ENCODE measurements at places on chromosomes 4 and X. TPM values are rescaled to one million over a fixed set of nuclear protein-coding genes. Genes with fewer than 3 reads are reported as not detected.

Gene NLGN3
- 0.86 TPM for total RNA-seq

Gene PDHA1
- 298 TPM for total RNA-seq

Gene UGT2A1
- not detected for total RNA-seq

Gene RGS12
- total RNA-seq: 9.6 TPM

Gene IKBKG
- 45.0 TPM for total RNA-seq

Gene HMGN5
- total RNA-seq: 2.3 TPM

Gene CCDC160
- not detected for total RNA-seq

Gene ANK2
- 0.84 TPM for total RNA-seq
